ENCODE measurements at places on chromosomes 3 and 15. TPM values are rescaled to one million over a fixed set of nuclear protein-coding genes. Genes with fewer than 3 reads are reported as not detected.

HRG gene
- 0.25 TPM for total RNA-seq

TERC gene
- 204 TPM for total RNA-seq

ZNF774 gene
- total RNA-seq: 8.3 TPM

DNA sequence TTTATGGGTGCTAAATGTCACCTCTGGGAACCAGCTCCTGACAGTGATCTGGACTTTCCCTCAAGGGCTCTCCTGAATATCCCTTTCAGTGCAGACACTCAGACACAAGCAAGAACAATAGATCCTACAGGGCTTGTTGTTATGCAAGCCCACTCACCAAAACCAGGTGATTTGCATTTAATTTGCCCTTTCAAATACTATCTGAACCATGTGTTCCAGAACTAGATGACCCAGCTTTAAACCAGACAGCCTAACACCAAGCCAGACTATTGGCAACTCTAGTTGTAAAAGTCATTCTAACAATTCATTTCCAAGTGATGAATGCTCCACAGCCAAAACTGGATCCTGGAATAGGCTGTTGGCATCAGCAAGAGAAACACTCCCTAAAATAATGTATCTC lies 5.6 kb upstream of the ATP8B4 start:
- H3K27ac ChIP-seq: no peak overlapping the region
- no peaks in the 10 kb centered on the region for H3K27me3 ChIP-seq
- H3K4me3 ChIP-seq: no peak overlapping the region
- no peak for DNase-seq
- no peaks in the 10 kb centered on the region for H3K36me3 ChIP-seq
- no peaks in the 10 kb centered on the region for H3K4me1 ChIP-seq

DNA sequence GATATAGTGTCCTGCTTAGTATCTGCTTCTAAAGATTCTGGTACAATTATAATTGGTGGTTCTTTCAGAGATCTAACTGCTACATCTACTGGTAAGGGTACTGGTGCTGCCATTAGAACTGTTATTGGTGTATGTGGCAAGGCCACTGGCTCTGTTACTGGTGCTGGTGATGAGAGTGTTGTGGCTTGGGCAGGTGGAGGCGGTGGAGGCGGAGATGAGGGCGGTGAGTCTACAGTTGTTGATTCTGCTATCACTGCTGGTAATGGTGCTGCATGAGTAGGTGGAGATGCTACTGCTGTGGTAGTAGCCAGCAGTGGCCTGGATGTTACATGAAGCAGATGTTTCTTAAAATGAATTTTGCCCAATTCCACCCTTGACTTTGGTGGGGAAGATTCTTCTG lies 40.1 kb downstream of the SETD2 start:
- peaks cover 20% of the 10 kb centered on the region for H3K4me1 ChIP-seq
- no peaks in the 10 kb centered on the region for H3K36me3 ChIP-seq
- no peaks in the 10 kb centered on the region for H3K27me3 ChIP-seq
- DNase-seq: no peak
- no peak overlapping the region for H3K4me3 ChIP-seq
- H3K27ac ChIP-seq: no peak overlapping the region

DNA sequence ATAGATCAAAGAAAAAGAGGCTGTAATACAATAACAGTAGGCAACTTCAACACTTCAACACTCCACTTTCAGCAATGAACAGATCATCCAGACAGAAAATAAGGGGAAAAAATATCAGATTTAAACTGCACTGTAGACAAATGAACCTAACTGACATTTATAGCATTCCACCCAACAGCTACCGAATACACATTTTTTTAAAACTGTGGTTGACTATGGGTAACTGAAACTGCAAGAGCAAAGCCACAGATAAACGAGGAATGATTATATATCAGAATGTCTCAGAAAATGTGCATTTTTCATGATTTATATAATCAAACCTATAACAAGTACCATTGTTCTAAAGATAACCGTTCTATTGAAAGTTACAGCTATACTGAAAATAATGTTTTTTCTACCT lies 514.9 kb upstream of the DPPA4 start:
- H3K27me3 ChIP-seq: no peaks in the 10 kb centered on the region
- H3K36me3 ChIP-seq: no peaks in the 10 kb centered on the region
- no peak overlapping the region for H3K27ac ChIP-seq
- DNase-seq: no peak

DNA sequence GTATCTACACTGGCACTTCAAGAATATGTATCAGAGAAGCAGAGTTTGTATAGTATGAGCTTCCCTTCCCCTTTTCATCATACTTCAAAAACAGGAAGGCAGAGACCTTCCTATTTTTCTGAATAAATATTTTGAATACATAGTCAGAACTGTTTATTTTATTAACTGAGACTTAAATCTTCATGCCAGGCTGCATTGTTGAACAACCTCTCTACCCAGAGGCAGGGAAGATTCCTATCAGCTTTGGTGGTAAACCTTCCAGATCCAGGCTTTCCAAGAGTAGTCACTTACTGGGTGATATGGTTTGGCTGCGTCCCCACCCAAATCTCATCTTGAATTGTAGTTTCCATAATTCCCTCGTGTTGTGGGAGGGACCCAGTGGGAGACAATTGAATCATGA lies 217.4 kb upstream of the ATP11B start:
- H3K36me3 ChIP-seq: no peaks in the 10 kb centered on the region
- no peak overlapping the region for H3K27ac ChIP-seq
- H3K4me3 ChIP-seq: no peak overlapping the region
- no peaks in the 10 kb centered on the region for H3K4me1 ChIP-seq

Measured in vagina (tissue), 2 donors.